T-helper 17 cell (primary cell): ENCODE measurements at places on chromosomes 5 and 9.

DNA sequence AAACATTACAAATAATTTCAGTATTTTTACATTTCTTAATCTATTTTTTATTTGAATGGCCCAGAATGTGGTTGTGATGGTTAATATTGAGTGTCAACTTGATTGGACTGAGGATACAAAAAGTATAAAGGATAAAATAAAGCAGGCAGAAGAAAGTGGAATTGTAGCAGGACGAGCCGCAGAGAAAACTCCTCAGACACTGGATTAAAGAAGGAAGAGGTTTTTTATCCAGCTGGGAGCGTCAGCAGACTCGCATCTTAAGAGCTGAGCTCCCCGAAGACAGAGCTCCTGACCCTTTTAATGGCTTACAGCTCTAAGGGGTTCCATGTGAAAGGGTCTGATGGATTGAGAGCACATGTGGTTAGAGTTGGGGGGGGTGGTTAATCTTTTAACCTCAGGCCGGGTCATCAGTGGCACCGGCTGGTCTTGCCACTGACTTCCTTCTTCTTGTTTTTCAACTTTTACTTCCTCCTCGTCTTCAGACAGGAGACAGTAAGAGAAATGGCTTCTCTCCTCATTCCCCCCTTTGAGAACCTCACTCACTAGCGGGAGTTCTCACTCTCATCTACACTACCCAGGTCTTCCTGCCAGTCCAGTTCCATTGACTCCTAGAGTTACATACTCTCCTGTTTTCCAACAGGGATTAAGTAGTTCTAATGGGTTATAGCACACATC is 80.0 kb downstream of the TMEM161B start:
- no peak for DNase-seq

DNA sequence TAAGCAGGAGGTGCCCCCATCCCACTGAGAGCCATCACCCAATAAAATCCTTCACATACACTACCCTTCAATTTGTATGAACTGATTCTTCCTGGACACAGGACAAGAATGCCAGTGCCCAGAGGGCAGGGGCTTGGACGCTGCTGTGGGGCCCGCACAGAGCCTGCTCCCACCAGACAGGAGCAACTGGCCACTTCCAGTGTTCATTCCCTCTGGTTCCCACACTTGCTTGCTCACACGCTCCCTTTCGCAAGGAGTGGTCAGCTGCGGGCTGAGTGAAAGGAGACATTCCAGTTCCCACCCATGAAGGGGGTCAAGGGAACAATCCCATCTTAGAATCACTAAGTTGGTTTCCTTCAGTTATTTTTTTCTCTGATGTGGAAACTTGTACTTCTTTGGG is 314.5 kb upstream of the ACO1 start:
- no peak for DNase-seq

- no peak for DNase-seq
These were observed 49.5 kb upstream of the LRRC14B start for GRCh38 chr5:141761-142160.

- no peak for DNase-seq
These were observed 120.7 kb upstream of the APC start for GRCh38 chr5:112616812-112617547.

- DNase-seq = no peak
These were observed 169.8 kb downstream of the SMC2 start for GRCh38 chr9:104263942-104264341.

DNA sequence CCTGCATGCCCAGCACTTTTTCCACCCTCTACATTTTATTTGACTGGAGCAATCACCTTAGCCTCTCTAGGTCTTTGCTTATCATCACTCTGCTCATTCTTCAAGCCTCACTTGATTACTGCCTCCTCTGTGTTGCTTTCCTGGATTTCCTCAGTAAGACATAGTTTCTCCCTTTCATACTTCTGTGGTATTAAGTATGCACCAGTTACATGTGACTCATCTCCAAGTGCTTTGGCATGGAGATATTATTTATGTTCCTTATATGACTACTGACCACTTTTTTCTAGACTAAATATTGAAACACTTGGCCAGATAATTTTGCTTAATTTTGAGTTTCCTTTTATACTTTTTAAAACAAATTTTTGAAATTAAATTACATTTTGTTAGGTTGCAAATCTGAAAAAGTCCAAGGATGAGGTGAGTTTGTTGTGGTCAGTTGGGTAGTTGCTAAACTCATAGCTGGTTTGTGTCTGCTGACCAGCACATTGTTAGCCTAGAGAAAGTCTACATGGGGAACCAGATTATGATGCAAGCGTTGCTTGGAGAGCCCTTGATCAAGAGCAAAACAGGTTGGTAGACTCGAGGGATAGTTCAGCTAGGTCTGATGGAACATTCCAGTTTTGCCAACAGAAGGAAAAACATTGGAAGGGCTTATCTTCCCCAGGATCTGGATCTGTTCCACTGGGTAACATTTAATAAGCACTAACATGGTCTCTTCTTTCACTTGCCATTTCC is 140.2 kb downstream of the TMC1 start:
- DNase-seq = no peak

DNA sequence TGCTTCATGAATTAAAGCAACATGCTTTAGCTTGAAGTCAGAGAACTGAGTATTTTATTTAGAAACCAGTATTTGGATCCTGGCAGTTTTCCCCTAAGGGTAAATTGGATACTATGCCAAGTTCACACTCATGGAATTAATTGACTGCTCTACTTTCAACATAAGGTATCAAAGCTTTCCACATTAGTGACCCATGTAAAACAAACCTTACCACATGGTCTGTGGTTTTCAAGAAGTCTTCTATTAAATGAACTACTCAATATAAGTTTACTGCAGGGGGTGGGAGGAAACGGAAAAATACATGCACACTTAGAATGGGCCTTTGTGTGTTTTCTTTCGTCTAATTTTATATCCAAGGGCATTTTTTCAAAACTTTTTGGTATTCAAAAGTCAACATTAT is 232.0 kb upstream of the FBXL7 start:
- no peak for DNase-seq

GRCh38 chr5:158303275-158303674 is 444.3 kb upstream of the CLINT1 start:
- no peak for DNase-seq

DNA sequence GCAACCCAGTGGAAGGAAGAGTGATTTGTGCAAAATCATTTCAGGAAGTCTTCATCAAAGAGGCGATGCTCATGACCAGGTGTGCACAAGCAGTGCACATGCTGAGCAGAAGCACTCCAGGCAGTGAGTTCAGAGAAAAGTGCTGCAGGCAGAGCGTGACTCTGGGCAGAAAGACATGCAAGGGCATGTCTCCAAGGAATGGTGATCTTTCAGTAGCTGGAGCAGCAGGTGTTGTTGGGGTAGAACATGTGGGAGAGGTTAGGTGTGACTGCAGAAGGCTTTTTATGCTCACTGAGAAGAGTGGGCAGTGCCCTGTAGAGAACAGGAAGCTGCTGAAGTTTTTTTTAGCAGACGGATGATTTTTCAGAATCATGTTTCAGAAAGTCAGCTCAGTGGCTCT is 545.4 kb upstream of the TLE4 start:
- DNase-seq = no peak

- no peak for DNase-seq
These were observed 64.5 kb downstream of the EPB41L4B start for GRCh38 chr9:109256336-109256735.

DNA sequence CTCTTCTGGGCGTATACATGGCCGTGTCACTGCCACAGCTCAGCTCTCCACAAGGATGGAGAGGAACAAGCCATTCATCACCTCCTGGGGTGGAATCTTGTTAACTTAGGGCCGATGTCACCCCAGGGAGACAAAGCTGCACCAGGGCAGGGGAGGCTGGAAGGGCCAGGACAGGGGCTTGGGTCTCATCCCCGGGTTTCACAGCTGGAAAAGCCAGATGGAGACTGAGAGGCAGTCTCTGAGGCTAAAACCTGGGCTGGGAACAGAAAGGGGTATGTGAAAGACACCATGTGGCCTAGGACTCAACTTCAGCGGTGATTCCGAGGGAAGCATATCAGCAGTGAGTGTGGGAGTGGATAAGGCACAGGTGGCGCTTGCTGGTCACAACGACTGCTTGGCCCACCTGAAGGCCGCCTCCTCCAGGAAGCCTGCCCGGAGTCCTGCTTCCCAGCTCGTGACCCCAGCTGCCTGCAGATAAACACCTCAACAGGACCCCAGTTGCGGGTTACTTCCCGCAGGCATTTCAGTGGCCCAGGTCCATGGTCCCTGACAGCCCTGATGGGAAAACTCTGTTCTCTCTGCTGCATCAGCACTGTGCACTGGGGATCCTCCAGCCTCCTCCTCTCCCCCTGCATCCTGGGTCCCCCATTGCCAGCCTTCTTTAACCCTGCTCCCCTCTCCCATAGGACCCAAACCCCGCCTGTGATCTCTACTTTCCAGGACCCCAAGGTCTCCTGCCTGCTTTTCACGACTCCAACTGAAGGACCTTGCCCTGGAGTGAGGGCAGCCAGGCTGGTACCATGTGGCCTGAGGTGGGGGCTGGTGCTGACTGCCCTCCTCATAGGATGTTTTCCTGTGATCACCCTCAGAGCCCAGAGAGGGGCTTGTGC is 51.7 kb upstream of the FCN1 start:
- DNase-seq = no peak

DNA sequence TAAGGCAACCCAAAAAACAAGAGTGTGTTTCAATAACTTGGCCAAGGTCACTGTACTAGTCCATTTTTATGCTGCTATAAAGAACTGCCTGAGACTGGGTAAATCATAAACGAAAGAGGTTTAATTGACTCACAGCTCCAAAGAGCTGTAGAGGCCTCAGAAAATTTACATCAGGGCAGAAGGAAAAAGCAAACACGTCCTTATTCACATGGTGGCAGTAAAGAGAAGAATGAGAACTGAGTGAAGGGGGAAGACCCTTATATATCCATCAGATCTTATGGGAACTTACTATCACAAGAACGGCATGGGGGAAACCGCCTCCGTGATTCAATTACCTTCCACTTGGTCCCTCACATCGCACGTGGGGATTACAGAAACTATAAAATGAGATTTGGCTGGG is 64.3 kb upstream of the CAMK4 start:
- DNase-seq = no peak

DNA sequence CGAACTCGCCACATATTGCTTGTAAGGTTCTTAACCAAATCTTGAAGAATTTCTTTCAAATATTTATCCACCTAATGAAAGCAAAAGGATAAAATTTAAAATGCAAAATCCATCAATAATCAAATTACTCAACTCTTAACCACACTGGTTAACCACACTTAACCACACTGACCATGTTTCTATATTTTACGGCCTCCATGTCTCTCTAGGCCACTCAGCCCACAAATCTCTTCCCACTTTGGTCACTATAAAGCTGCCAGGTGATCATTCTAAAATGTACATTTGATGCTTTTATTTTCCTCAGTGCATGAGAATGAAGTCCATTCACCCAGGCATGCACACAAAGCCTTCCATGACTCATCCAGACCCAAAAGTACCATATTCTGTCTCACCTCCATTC is 56.4 kb upstream of the OR2K2 start:
- DNase-seq = no peak

GRCh38 chr5:127013407-127013806 is 17.0 kb downstream of the MARCHF3 start:
- no peak for DNase-seq

GRCh38 chr9:93086447-93087224 is 9.4 kb upstream of the CARD19 start:
- DNase-seq = no peak

GRCh38 chr5:7181841-7182240 is 214.1 kb upstream of the ADCY2 start:
- no peak for DNase-seq

GRCh38 chr9:86061972-86062739 is 37.2 kb downstream of the GOLM1 start:
- no peak for DNase-seq

DNA sequence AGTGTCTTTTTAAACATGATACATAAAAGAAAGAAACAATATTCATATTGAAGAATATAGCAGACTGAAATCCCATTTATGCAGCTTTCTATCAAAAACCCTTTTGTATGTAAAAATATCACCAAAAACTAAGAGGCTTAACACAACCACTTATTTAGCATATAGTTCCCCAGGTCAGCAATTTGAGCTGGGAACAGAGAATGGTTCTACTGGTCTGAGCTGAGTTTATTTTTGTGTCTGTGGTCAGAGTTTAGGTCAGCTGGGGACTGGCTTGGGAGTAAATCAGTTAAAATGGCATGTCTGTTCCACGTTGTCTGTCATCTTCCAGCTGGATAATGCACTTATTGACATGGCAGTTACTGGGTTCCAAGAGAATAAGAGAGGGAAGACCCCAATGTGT is 165.0 kb downstream of the TMEM232 start:
- no peak for DNase-seq

DNA sequence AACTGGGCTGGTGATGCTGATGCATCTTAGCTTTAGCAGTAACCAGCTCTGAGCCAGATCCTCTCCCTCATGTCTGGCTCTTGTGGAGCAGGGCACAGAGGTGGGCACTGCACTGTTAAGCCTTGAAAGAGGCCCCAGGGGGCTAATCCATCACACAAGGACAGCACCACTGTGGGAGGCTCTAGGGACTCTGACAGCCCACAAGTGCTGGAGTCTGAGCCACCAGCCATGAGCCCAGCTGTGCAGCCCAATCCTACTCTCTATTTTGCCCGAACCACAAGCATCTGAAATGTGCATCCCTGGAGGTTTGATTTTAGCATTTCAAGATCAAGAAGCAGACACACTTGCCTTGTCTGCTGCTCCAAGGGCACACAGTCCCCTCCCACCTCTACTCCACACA is 407.1 kb upstream of the TRPC7 start:
- DNase-seq = no peak

DNA sequence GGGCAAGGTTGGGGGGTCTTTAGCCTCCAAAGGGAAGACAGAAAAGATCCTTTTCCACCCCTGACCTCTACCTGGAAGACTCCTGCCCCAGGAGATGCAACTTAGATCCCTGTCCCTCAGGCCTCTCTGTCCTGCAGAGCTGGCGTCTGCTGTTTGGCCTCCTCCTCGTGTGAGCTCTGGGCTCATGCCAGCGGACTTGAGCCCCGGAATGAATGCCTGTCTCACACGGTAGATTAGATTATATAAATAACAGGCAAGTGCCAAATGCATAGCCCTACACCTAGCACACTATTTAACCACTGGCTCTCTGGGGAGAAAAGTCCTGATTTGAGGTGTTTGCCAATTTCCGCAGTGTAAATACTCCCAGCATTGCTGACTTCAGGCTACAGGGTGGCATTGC is 1.4 kb upstream of the WNK2 start:
- DNase-seq = no peak

DNA sequence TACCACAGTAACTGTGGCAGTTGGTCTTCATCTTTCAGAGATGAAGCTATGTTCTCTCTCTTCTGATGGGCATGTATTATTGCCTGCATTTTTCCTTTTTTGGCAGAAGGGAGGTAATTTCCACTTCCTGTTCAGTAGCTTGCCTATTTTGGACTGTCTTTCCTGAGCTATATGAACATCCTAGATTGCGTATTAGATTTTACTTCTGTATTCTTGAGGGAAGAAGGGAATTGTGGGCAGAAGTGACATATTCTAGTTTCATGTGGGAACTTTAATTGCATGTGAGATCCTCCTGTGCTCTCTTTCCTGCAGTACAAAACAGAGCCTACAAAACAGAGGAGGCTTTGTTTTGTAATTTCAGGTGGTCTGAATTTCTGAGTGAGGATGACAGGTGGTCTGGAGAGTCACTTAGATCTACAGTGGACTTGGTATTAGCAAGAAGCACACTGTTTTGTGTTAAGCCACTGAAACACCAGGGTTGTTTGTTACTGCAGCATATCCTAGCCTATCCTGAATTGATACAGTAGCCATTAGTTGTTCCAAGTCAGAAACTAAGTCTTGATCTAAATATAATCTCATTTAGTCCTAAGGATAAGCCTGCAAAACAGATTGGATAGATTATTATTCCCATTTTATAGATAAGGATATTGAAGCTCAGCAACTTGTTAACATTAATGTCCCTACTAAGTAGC is 68.1 kb downstream of the AOPEP start:
- no peak for DNase-seq
